ENCODE measurements at places on chromosomes 6 and 20.

DNA sequence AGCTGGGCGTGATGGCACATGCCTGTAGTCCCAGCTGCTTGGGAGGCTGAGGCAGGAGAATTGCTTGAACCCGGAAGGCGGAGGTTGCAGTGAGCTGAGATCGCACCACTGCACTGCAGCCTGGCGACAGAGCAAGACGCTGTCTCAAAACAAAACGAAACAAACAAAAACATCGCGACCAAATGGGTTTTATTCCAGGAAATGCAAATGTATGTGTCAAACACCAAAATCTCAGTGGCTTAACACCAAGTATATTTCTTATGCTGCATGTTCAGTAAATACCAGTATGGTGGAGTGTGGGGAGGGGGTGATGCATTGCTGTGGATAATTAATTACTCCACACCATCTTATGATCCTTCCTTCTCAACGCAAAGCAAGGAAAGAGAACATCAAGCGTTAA is 28.1 kb downstream of the ACTR5 start:
- no peak for DNase-seq

GRCh38 chr6:157674061-157674460 is 149.0 kb upstream of the SNX9 start:
- DNase-seq, result no peak

DNA sequence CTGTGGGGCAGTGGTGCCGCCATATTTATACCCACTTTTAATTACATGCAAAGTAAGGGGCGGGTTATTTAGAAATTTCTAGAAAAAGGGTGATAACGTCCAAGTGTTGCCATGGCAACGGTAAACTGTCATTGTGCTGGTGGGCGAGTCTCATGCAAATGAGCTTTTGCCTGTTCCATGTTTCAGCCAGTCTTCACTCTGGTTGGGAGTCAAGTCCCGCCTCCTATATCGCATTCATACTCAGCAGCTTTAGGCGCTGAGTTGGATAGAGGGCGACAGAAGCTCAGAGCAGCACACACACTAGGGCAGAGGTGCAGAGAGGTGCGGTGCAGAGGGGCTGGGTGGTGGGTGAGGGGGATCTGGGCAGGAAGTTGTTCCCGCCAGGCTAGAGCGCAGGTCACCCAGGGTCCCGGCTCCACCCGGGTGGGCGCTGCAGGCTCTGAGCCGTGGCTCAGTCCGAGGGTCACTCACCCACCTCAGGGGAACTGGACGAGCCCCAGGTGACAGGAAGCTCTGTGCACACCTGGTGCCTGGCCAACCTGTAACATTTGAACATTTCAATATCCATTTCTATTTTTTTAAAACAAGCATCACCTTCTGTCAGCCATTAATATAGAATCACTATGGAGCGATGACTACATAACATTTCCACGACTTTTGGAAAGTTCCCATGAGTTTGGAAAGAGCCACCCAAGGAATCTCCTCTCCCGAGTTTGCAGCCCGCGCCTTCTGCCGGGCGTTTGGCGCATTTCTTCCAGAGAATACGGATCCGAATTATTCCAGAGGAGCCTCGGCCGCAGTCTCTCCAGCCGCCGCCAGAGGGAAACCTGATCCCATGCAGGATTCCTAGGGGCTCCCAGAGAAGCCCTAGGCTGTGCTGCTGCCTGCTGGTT is 89.1 kb upstream of the PHACTR3 start:
- peak; percentile 58 for DNase-seq

DNA sequence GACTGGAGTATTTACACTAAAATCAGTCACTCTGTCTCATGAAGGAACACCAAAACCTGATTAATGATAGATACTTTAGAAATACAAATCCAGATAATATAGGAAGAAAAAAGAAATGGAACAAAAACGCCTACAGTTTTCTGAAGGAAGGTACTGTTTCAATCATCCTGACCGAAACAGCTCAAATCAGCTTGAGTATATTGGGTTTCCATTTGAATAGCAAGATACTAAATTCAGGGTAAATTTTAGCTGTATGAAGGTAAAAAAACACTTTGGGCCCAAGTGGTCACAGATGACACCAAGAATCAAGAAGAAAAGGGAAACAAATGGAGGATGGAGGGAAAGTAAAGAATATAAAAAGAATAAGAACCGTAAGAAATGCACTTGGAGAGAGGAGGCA is 6.9 kb downstream of the ZSCAN23 start:
- DNase-seq, result no peak

DNA sequence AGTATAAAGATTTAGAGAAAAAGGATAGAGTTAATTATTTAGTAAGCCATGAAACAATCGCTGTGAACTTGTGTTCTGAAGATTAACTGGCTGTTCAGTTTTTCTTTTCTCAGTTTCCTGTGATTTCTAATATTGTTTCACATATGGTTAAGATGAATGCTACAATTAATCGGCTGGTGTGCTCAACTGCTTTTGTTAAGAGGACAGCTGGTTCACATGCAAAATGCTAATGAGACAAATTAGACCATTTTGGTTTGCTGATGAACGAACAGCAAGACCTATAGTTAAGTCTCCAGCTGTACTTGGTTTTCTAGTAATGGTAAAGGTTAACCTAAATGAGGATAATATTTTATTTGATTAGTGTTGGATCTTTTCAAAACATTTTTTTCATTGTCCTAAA is 10.8 kb upstream of the NHSL1 start:
- DNase-seq, result no peak

- DNase-seq, result no peak
Observed at GRCh38 chr20:137668-138490, 4.5 kb upstream of the DEFB126 start.

GRCh38 chr20:6705106-6705766 is 62.2 kb upstream of the BMP2 start:
- peak; percentile 67 for DNase-seq

GRCh38 chr20:58850693-58851174 is at the start of gene GNAS-AS1:
GNAS-AS1 (minus strand) TSS chr20:58850902.
- peak; percentile 76 for DNase-seq

DNA sequence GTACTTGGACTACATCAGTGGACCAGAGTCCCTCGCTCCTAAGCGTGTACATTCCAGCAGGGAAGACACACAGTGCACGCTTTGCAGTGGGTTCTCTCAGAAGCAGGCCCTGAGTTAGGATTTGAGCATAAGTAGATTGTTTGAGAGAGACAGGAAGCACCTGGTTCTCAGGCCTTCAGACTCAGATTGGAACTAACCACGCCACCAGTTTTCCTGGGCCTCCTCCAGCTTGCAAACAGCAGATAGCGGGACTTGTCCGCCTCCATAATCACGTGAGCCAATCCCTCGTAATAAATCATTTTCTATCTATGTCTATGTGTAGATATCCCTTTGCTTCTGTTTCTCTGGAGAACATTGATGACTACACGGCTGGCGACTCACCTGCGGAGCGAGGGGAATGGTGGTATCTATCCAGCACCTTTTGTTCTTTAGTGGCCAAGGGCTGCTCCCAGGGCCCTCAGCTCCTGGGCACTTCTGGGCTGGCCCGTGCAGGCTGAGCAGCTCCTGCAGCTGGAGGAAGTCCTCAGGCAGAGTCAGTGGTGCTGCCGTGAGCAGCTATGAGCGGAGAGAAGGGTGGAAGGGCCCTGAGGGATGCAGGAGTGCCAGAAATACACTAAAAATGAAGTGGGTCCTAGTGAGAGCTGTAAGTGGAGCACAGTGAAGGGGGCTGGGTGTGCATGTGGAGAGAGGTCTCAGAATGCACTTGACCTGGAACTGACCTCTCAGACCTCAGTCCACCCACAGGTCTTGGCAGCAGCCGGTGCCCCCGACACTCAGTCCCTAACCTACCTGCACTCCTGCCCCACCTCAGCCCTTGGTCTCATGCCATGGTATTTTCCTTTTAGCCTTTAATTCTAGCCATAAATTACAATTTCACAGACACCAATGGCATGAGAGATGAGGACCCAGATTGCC is 76.9 kb downstream of the STK35 start:
- DNase-seq, result no peak

GRCh38 chr6:129490521-129491255 is 219.3 kb downstream of the ARHGAP18 start:
- DNase-seq, result peak; percentile 95

GRCh38 chr6:22056398-22056797 is 240.4 kb downstream of the PRL start:
- DNase-seq, result no peak

- DNase-seq, result no peak
Observed at GRCh38 chr6:136410201-136411024, 120.8 kb upstream of the BCLAF1 start.

GRCh38 chr6:23503173-23503572 is 622.8 kb upstream of the NRSN1 start:
- DNase-seq, result no peak

- no peak for DNase-seq
Observed at GRCh38 chr20:52590100-52590499, 382.1 kb upstream of the TSHZ2 start.

- DNase-seq, result no peak
Observed at GRCh38 chr20:55701467-55701866, 303.9 kb downstream of the CBLN4 start.

GRCh38 chr6:26122402-26122792 is 35.2 kb downstream of the HFE start:
- peak; percentile 5 for DNase-seq

DNA sequence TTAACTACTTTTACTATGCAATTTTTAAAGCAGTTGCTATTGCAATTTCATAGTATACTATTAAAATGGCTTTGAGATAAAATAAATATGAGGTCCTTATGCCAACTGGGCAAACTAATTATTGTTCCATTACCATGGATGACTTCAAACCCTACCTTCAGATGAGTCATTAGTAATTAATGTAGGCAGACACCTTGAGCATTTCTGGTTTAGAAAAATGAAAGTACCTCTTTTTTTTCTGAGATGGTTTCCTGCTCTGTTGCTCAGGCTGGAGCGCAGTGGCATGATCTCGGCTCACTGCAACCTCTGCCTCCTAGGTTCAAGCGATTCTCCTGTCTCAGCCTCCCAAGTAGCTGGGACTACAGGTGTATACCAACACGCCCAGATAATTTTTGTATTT is 11.9 kb downstream of the ASF1A start:
- no peak for DNase-seq

GRCh38 chr6:3350252-3350796 is 91.6 kb downstream of the PSMG4 start:
- no peak for DNase-seq

DNA sequence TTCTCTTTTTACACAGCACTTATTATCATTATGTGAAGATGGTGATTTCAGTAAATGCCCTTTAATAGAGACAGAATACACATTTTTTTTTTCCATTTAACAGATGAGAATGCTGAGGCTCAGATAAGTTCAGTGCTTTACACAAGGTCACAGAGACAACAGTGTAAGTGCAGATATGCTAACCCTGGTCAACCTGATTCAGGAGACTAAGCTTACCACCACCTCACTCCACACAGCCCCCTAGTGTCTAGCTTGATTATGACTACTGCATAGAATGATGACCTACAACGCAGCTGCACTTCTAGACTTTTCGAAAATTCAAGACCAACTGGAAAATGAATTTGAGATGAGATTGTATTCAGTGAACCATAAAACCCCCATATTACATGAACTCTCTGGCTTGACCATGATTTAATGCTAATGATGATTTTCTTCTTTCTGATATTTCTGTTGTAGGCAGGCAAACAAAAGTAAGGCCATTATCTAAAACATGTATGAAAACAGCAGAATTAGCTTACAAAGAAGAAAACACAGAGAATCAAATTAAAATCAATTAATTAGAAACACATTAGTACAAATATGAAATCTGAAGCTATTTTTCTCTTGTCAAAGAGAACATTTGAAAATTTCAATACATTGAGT is 212.1 kb upstream of the PHACTR1 start:
- no peak for DNase-seq
